Naive B cell (primary cell): ENCODE measurements at places on chromosomes 2 and 18. TPM values are rescaled to one million over a fixed set of nuclear protein-coding genes. Genes with fewer than 3 reads are reported as not detected.
A peak's percentile ranks its signal among the peaks of the same experiment; 100 is the strongest.

DNA sequence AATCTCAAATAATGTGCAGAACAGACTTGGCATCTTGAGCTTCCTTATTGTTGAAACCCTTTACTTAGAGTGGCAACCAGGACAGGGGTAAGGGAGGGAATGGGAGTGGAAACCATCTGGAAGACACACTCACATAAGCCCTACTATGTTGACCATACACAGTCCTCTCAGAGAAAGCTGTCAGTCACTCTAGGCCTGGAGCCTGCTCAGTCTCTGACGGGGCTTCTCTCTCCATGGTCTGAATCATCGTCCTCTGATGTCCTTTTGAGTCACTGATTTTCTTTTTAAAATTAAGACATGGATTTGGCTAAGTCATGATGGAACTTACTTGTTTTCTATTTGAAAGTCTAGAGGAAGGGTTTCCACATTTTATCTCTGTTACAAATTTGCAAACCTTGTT lies 74.0 kb downstream of the MYO1B start:
- H3K27me3 ChIP-seq = no peaks in the 10 kb centered on the region
- no peaks in the 10 kb centered on the region for H3K36me3 ChIP-seq

DNA sequence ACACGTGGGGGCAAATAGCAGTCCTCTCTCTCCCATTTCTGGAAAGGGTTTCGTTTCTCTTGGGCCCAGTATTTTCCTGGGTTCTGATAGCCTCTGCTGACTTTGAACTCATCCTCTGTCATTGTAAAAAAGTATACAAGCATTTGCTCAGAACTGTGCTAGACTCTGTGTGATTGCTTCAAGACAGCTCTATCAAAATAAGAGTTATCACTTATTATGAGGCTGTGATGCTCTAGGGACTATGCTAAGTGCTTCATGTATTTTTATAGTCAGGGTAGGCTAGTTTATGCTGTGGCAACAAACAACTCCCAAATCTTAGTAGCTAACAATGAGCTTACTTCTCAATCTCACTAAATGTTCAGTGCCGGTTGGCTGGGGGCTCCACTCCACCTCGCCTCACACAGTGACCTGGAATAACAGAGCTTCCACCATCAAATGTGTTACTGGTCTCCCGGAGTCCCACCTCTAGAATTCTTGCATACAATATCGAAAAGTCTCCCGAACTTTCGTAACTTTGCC lies 110.8 kb upstream of the CDC42EP3 start:
- H3K36me3 ChIP-seq = peaks cover 4% of the 10 kb centered on the region
- H3K4me3 ChIP-seq = no peak overlapping the region
- no peak overlapping the region for H3K27ac ChIP-seq
- no peaks in the 10 kb centered on the region for H3K4me1 ChIP-seq
- H3K27me3 ChIP-seq = no peaks in the 10 kb centered on the region

The LRRTM4 gene
- not detected for polyA plus RNA-seq

GRCh38 chr2:28838971-28839370 lies 28.3 kb downstream of the SPDYA start:
- H3K4me1 ChIP-seq = no peaks in the 10 kb centered on the region
- no peak for DNase-seq
- H3K4me3 ChIP-seq = no peak overlapping the region
- H3K36me3 ChIP-seq = no peaks in the 10 kb centered on the region

GRCh38 chr2:99397266-99397920 lies 60.2 kb downstream of the EIF5B start:
- DNase-seq = no peak
- H3K4me1 ChIP-seq = no peaks in the 10 kb centered on the region
- H3K27ac ChIP-seq = peak overlapping the region; percentile 97
- peaks cover 27% of the 10 kb centered on the region for H3K36me3 ChIP-seq

DNA sequence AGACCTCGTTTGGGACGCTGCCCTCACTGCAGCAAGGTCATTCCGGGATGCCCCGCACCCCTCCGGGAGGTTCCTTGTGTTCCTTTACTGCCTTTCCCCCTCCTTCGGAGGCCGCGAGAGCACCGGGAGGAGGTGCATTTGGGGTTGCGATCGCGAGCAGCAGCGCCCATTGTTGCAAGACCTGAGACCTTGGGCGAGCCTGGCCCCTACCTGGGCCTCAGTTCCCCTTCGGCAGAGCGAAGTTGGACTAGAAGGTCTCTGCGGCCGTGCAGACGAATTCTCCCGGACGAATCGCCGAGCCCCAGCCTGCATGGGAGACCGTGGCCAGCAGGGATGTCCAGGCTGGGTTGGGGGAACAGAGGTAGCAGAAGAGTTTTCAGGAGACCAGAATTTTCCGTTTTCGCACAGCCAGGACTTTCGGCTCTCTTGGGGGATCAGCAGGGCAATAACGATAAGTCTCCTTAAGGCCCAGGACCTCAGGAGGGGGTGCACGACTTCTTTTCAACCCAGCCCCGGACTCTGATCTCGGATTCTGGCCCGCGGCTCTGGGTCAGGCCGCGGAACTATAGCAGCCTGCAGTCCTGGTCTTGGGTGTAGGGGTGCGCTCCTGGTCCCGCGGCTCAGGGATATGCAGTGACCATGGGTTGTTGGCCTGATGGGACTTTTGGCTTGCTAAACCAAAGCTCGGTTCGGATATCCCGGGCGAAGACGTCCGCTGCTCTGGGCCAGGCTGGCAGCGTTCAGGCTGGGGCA lies 2.8 kb downstream of the GDF7 start:
- peaks cover 67% of the 10 kb centered on the region for H3K4me1 ChIP-seq
- H3K27ac ChIP-seq = no peak overlapping the region
- no peaks in the 10 kb centered on the region for H3K36me3 ChIP-seq
- DNase-seq = no peak
- H3K27me3 ChIP-seq = peaks cover 77% of the 10 kb centered on the region

The BARD1 gene
- polyA plus RNA-seq = 16.8 TPM

GRCh38 chr2:2101924-2102323 lies 229.2 kb downstream of the MYT1L start:
- no peaks in the 10 kb centered on the region for H3K36me3 ChIP-seq
- H3K4me3 ChIP-seq = no peak overlapping the region
- DNase-seq = no peak
- no peaks in the 10 kb centered on the region for H3K4me1 ChIP-seq
- H3K27ac ChIP-seq = no peak overlapping the region
